ENCODE measurements at places on chromosomes 16 and 17. TPM values are rescaled to one million over a fixed set of nuclear protein-coding genes. Genes with fewer than 3 reads are reported as not detected.

DNA sequence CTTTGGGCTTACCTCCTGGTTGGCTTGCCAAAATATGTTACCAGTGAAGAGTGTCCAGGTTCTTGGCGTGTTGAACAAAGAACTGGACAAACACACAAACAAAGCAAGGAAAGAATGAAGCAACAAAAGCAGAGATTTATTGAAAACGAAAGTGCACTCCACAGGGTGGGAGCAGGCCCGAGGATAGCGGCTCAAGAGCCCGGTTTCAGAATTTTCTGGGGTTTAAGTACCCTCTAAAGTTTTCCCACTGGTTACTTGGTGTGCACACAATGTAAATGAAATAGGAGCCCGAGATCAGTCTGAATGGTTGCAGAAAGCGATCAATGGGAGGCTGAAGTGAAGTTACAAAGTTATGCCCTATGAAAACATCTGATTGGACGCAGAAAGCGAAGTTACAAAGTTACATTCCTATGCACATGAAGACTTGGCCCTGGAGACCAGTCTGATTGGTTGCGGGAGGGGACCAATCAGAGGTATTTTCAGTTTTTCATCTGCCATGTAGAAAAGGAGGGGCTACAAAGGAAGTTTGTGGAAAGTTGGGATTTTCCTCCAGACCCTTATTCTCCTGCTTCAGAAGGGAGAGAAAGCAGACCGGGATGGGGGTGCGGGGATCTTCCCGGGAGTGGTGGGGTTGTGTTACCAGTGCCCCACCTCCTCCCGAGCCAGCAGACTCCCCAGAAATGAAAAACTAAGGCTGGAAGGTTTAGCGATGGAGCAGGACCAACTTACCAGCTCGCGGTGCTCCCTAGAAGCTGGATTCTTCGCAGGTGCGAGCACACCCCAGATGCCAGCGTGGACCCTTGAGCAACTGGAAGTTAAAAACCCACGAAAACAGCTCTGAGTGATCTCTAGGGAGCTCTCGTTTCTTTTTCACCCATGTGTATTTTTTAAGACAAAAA lies at the start of gene SLFN12:
TSS of gene SLFN12 (minus strand) at position 325 of the 899 bp plus-strand sequence. CDS start 9,472 bp downstream, outside the sequence.
- no peak for DNase-seq

Gene PSMD3
- total RNA-seq: 120 TPM

Gene SCIMP
- 0.54 TPM for total RNA-seq

DNA sequence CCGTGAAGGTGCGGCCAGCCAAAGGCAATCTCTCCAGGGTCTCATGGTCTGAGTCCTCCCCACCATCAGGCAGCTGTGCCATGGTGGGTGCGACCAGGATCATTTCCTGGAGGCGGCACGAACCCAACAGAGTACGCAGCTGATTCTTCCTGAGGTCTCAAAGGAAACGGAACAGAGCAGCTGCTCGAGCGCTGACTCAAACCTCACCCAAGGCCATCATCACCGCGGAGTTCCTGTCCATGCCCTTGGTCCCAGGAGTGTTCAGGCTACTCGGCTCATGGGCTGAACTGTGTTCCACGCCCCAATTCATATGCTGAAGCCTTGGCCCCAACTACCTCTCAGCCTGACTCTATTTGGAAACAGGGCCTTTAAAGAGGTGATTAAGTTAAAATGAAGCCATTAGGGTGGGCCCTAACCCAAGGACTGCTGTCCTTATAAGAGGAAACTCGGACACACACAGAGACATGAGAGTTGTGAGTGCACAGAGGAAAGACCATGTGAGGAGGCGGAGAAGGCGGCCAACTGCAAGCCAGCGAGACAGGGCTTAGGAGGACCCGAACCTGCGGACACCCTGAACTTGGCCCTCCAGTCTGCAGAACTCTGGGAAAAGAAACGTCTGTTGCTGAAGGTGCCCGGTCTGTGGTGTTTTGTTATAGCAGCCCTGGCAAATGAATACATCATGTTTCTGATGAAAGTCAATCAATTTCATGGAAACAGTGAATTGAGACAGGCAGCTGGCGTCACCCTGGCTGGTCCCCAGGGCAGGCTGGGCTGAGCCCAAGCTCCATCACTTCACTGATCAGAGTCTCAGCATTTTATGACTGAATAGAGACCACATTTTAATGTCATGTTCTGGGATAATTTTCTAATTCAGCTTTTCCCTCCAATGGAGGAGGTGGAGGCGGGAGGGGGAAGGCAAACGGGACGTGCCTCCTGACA lies 13.7 kb downstream of the MXRA7 start:
- no peak for DNase-seq

- peak; percentile 82 for DNase-seq
Measured at GRCh38 chr16:71883849-71884638, at the start of gene ZNF821. Gene ZNF821, minus strand, starts transcription at chr16:71884182. Its CDS starts 4,236 bp downstream, at chr16:71879946.

DNA sequence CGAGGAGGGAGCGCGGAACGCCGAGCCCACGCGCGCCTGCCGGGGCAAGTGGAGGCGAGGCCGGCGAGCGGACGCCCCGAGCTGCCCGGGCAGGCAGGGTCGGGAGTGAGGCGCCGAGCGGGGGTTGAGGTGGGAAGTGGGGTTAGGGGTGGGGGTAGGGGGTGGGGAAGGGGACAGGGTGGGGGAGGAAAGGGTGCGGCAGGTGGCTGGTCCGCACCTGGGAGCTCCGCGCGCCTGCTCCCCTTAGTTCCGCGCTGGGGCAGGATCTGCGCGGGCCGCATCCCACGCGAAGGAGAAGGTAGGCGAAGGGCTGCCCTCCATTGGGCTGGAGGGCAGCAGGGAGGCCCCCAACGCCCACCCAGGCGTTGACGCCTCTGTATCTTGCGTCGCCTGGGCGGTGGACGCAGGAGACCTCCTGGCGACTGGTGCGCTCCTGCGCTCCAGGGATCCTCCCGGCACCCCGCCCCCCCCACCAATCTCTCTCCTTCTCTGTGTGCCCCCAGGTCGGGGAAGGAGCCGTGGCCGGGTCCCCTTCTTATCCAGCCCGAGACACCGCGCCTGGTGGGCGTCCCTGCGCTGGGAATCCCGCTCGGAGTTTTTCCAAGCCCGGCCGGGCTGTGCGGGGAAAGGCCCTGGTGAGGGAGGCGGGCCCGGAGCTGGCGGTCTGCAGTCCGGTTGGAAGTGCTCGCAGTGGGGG lies 51.3 kb upstream of the AMZ2 start:
- DNase-seq: no peak

Gene SPATA32
- total RNA-seq: 0.27 TPM

Gene APRT
- total RNA-seq: 95.9 TPM

DNA sequence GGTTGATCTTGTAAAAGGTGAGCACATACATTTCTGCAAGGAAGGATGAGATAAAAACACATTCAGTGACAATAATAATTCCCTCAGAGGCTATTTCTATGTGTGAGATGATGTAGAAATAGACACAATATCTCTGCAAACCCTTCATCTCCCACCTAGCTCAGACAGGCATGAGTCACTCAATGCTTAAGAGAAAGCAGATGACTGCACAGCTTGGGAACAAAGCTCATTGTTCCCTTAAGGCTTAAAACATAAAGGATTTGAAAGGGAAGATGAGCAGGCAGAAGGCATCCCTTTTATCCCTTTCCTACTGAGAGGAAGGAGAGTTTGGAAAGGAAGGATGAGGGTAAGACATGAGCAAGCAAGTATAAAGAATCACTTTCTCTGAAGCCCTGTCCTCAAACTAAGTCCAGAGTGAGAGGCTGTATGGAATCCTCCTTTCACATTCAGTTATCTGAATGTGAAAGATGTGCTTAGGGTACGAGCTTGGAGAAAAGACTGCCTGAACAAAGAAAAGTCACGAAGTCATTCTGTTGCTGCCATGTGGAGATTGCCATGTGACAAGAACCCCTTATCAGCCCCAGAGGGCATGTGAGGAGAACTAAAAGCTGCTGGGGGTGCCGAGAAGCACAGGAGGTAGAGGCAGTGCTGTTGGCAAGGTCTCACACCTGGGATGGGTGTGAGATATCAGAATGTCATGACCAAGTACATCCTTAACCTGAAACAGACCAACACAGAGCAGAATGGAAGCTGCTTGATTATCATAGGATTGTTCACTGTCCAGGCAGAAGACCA lies 58.2 kb downstream of the CNTNAP4 start:
- no peak for DNase-seq

GRCh38 chr17:21372256-21372954 lies 3.8 kb upstream of the KCNJ12 start:
- no peak for DNase-seq

DNA sequence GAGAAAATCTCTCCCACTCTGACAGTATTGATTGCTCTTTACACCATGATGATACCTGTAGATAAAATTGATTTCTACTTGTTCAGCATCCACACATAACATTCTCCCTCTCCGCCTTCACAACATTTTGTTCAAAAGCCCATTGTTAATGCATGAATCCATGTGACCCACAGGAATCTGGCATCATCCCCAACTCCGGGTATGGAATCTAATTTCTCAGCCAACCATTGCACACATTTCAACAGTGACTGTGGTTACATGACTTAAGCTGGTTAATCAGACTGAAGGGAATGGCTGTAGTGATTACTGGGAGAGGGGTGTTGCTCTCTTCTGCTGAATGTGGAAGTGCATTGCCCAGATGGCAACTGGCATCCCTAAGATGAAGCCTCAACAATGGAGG lies 161.4 kb upstream of the C16orf82 start:
- no peak for DNase-seq

- DNase-seq: no peak
Measured at GRCh38 chr17:13874817-13875216, 194.5 kb upstream of the COX10 start.

Gene MILR1
- total RNA-seq: 5.7 TPM

GRCh38 chr17:64081802-64082799 lies 47.8 kb downstream of the ERN1 start:
- peak; percentile 19 for DNase-seq

DNA sequence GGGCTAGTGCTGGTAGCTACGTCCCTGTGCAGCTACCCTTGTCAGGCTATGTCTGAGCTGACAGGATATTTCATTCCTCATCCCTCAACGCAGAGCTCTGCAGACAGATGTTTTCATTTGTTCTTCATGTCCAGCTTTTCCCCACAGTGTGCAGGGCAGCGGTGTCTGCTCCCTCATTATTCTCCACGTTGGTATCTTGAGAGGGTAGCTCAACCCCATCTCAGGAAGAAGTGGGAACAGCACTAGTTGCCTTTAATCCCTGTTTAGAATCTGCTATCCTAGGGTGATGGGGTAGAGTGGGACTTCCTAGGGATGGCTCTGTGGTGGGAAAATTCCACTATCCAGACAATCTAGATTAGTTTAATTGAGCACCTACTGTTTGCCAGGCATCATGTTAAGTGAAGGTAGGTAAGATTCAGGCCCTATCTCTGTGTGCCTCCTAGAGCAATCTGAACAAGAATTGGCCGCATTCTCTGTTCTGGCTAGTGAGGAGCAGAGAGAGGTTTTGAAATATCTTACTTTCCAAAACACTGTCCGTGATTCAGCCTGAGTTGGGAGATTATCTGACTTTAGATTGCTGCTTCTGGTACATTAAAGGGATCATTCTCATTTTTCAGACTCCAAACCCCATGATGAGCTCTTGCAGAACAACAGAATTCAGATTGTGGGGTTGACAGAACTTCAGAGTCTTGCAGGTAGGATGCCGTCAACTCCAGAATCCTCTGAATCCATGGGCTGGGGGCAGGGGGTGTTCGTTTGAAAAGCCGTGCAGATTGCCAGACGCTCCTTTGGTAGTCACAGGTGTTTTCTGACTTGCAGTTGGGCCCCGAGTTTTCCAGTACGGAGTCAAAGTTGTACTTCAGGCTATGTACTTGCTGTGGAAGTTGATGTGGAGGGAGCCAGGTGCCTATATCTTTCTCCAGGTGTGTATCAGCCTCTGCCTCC lies 963 bp downstream of the ALG1 start:
- DNase-seq: no peak

DNA sequence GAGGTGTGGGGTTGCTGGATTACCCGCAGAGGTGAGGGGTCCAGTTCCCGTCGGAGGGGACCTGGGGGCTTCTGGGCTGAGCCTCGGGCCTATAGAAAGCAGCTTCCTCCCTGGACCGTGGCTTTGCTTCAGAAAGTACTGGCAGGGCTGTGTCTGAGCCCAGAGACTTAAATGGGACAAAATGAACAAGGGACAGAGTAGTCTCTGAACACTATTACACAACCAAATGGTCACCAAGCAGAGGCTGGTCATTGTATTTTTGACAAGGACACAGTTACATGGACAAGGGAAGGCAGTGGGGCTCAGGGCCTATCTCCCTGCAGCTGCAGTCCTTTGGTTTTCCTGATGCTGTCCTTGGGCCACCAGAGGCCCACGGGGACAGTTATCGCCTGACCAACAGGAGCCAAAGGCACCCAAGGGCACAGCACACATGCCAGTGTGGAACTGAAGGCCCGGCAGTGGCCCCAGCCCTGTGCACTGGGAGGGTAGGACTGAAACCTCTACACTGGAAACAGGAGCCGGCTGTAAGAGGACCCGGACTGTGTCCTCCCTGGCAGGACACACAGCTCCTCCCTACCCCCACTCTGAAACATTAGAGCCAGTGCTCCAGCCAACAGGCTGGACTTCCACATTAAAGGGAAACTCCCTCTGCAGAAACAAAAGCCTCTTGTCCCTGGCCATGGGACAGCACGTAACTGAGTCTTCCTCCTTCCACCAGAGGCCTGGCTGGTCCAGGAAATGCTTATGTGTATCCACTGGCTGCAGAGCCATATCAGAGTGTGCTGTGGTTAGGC lies 26.0 kb upstream of the ERN1 start:
- no peak for DNase-seq

Gene SOST
- not detected for total RNA-seq

DNA sequence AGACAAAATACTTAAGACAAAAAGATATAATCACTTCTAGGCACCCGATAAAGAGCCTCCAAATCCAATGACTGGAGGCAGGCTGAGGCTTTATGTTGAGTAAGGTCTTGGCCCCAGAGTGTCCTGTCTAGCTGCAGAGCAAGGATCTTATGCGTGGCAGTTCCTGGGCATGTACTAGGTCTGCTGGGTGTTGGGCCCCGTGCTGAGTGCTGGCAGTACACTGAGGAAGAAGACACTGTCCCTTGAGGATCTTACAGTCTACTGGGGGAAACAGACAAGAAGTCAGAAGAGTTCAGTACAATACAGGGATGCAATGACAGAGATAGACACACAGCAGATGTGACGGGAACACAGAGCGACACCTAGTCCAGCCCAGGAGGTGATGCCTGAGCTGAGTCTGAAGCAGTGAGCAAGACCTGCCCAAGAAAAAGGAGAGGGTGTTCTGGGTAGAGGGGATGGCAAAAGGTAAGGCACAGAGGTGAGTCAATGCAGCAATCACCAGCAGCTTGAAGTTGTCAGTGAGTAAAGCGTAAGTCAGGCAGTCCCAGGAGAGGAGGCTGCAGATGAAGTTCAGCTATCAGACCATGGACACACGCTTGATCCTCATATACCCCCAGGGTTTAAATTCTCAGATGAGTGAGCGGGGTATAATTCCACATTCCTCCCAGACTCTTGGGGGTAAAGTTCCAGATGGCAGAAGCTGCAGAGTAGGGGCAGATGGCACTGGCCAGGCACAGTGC lies 18.1 kb downstream of the MAP3K14 start:
- no peak for DNase-seq

GRCh38 chr16:27722892-27723450 lies 173.0 kb downstream of the KATNIP start:
- no peak for DNase-seq

GRCh38 chr17:46783031-46783593 lies 35.4 kb downstream of the WNT3 start:
- DNase-seq: no peak
